D721Med (cell line): ENCODE measurements at places on chromosomes 16 and 17.
A peak's percentile ranks its signal among the peaks of the same experiment; 100 is the strongest.

GRCh38 chr17:75846692-75847613 is 2.7 kb upstream of the UNC13D start:
- DNase-seq: no peak

DNA sequence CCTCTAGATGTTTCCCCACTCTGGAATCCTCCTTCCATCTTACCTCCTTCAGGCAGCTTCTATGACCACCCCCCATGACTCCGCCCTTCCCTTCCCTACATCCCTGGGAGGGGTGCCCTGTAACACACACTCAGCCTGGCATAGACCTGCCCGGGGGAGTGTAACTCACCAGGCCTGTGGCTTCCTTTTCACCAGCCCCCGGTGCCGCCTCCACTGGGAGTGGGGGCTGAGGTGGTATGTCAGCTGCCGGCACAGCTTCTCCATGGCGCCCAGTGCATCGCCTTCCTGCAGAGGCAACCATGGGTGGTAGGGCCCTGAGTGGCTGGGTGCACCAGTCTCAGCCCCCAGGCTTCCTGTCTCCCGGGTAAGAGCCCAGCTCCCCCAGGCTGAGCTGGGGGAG is 32.3 kb downstream of the TRPV2 start:
- DNase-seq: no peak

DNA sequence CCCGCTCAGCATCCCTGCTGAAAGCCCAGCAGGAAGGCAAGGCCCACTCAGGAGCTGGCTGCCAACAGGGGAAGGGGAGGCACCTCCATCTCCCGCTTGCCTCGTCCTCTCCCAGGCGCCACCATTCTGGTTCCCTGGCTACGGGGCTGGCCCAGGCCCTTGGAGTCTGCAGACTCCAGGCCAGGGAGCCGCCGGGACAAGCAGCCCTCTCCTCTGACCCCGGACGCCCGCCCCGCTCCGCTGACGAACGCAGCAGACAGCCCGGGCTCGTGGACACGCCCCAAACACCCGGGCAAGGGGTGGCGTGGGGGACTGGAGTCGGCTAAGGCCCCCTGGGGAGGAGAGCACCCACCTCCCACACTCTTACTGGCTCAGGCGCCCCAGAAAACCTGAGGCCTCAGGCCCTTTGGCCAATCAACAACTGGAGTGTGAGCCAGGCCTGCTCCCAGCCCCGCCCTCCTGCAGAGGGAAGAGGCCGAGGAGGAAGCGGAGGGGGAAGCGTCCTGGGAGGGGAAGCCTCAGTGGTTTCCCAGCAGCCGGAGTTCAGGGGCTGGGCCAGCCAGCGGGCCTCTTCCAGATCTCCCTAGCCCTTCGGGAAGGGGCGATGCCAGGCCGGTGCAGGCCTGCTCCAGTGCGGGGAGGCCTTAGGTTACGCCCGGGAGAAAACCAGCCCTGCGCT is 4.2 kb downstream of the MNT start:
- DNase-seq: no peak

GRCh38 chr17:76088041-76088867 is 9.3 kb downstream of the ZACN start:
- peak; percentile 11 for DNase-seq

DNA sequence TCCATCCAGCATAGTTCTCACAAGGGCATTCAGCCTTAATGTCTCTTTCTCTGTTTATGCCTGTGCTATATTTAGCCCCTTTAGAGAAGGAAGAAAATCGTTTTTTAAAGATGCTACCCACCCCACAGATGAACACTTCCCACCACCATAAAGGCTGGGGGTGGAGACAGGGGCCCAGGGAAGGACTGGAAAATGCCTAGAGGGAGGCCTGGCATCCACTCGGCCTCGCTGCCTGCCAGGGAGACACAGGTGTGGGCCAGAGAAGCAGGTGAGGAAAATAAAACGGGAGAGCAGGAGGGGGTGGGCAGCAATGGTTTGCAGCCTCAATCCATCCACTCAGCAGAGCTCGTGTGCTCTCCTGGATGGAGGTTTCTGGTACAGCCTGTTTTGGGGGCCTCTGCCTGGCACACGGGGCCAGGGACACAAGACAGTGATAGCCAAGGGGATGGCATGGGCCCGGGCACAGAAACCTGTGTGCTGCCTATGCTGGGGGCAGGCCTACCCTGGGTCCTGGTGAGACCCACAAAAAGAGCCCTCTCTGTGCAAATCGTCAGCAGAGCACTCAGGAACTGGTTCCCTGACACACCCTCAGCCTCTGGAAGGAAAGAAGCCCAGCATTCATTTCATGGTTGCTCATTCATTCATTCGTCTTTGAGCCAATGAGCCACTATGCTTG is 121.4 kb downstream of the C16orf78 start:
- DNase-seq: no peak

- DNase-seq: no peak
Observed at GRCh38 chr17:61002316-61002736, 324.7 kb downstream of the BCAS3 start.
